ENCODE measurements at places on chromosomes 2 and 18.

DNA sequence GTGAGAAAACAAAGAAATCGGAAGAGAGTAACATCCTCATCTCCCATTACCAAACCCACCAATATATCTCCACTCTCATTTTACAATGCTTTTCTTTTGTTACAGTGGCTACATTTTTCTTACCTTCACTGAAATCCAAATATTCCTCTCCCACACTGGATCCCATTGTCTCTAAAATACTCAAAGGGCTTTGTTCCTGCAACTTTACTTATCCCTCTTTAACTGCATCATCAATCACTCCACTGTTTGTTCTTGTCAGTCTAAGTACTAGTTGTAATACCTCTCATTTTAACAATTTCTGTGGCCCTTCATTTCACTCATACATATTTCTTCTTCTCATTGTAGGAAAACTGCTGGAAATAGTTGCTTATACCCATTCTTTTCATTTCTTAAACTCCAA lies 464.2 kb upstream of the PIK3C3 start:
- DNase-seq, result peak; percentile 27

DNA sequence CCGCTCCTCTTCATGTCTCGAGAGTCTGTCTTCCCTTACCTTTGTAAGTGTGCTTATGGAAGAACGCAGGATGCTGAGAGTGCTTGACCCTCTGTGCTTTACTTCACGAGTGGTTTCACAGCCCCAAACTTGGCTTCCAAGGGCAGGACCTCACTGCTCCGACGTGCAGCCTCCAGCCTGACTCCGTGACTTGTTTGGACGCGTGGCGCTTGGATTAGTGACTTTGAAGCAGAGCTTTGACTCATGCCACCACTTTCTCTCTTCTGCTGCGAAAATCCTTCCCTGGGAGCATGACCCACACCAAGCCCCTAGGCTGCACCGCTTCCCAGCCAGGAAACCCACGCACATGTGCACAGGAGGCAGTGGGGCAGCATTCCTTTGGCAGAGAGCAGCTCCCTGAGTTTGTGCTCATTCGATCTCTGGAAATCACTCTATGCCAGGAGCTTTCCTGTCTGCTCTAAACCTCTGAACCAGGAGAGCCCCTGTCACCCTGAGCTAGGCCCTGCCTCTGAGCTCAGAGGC lies 207.8 kb upstream of the HS6ST1 start:
- no peak for DNase-seq

DNA sequence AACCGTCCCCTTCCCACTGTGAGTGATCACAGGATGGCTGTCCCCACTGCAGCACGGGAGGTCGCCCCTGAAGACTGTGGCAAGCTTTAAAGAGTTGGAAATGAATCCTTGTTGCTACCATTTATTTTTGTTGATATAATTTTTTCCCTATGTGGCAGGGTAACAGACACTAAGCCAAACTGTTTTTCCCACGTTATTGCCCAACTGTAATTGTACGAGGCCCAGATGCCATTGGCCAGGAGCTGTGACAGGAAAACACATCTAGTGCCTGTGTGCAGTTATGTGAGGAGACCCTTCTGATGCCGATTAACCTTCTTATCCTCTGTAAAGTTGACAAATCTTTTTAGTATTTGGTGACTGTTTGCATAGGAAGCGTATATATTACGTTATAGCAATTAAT lies 44.2 kb downstream of the MRPS9 start:
- DNase-seq, result no peak

- no peak for DNase-seq
Measured at GRCh38 chr18:69636529-69637301, 236.0 kb downstream of the DOK6 start.

DNA sequence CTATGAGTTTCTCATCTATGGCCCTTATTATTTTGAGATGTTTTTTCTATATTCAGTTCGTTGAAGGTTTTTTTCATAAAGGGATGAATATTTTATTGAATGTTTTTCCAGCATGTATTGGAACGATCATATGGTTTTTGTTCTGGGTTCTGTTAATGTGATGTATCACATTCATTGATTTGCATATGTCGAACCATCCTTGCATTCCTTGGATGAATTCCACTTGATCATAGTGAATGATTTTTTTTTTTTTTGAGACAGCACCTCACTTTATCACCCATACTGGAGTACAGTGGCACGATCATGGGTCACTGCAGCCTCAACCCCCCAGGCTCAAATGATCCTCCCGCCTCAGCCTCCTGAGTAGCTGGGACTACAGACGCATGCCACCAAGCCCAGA lies 5.5 kb upstream of the NEMP2 start:
- DNase-seq, result no peak

GRCh38 chr2:86314125-86314524 lies 23.3 kb downstream of the REEP1 start:
- no peak for DNase-seq

- DNase-seq, result no peak
Measured at GRCh38 chr2:234488913-234489451, 7.9 kb downstream of the ARL4C start.

- no peak for DNase-seq
Measured at GRCh38 chr2:97662386-97662894, 1.4 kb downstream of the ACTR1B start.

DNA sequence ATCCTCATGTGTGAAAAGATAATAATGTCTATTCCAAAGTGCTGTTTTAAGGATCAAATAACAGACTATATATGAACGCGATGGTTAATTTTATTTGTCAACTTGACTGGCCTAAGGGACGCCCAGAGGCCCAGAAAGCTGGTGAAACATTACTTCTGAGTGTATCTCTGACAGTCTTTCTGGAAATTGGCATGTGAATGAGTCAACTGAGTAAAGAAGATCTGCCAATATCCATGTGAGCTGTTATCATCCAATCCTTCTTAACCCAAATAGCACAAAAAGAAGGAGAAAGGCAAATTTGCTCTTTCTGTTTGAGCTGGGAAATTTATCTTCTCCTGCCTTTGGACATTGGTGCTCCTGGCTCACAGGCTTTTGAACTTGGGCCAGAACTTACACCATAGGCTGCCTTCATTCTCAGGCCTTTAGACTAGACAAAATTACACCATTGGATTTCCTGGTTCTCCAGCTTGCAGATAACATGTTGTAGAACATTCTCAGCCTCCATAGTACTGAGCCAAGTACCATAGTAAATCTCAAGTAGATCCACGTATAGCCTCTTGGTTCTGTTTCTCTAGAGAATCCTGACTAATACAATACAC lies 114.7 kb upstream of the DOCK10 start:
- no peak for DNase-seq

- DNase-seq, result no peak
Measured at GRCh38 chr2:75602724-75603342, 42.1 kb upstream of the EVA1A start.

DNA sequence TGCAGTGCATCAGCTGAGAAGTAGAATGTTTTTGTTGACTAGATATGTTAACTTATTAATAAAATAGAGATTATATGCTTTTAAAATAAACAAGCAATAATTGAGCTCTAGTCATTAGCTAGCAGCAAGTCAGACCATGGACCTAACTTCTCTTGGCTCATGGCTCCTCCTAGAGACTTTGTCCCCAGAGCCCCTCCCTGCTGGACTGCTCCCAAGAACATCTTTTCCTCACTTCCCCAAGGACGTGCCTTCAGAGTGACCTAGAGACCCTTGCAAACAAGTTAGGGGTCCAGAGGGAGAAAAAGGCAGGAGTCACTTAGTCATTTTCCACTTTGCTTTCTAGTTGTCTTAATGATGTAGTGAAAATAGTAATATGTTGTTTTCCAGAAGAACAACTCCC lies 312.5 kb upstream of the NRP2 start:
- DNase-seq, result no peak

- no peak for DNase-seq
Measured at GRCh38 chr2:82259551-82259950, 1955.0 kb upstream of the LRRTM1 start.

GRCh38 chr2:108634576-108635160 lies 84.6 kb upstream of the RANBP2 start:
- no peak for DNase-seq

DNA sequence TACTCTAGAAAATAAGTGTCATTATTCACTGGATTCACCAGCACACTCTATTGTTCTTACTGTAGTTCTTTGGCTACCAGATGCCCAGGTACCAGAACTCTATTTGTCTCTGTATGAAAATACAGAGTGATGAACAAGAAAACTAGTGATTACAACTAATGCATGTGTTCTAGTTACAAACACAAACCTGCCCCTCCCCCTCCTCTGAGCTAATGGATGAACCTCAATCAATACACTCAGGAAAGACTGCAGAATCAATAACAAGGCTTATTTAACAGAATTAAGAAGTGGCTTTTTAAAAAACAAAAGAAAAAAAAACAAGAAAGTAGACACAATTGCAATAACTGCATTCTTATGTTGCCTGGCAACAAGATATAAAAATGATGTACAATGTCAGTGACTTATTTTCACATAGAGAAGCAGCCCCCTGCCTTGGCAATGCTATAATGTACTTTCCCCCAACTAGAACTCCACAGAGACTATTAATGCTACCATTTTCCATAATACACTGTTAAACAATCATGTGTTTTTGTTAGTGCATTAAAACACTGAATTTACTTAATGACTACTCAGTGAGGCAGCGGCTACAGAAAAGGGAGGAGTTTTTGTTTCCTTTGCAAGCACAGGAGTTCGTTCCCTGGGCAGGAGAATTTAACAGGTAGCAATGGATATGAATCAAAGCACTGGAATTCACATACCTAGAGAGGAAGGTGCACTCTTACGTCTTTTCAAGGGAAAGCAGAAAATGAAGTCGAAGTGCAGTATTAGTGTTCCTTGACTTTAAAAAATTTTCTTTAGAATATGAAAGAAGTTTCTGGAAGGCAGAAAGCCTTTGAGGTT lies 318.8 kb upstream of the REV1 start:
- no peak for DNase-seq

DNA sequence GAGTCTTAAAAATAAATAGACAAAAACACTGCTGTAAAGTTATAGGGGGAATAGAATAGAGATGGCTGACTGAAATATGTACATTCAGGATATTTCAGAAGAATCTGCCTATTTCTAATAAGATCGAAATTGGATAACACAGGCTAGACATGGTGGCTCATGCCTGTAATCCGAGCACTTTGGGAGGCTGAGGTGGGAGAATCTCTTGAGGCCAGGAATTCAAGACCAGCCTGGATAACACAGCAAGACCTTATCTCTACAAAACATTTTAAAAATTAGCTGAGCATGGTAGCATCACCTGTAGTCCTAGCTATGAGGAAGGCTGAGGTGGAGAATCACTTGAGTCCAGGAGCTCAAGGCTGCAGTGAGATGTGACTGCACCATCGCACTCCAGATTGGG lies 146.6 kb upstream of the CCDC150 start:
- no peak for DNase-seq

DNA sequence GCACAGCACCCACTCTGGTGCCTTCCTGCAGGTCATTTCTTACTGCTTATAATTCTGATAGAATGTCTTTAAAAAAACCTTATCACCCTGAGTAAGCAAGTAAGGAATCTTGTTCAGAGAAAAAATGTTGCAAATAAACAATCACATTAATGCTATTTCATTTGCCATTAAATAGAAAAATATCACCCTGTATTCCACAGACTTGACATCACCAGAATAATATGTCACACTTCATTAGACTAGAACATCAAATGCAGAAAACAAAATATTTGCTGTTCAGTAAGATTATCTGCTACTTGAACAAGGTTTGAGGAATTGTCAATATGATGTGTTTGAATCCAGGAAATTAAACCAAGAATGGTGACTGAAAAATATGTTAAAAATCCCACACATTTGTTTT lies 236.6 kb upstream of the MMADHC start:
- no peak for DNase-seq

DNA sequence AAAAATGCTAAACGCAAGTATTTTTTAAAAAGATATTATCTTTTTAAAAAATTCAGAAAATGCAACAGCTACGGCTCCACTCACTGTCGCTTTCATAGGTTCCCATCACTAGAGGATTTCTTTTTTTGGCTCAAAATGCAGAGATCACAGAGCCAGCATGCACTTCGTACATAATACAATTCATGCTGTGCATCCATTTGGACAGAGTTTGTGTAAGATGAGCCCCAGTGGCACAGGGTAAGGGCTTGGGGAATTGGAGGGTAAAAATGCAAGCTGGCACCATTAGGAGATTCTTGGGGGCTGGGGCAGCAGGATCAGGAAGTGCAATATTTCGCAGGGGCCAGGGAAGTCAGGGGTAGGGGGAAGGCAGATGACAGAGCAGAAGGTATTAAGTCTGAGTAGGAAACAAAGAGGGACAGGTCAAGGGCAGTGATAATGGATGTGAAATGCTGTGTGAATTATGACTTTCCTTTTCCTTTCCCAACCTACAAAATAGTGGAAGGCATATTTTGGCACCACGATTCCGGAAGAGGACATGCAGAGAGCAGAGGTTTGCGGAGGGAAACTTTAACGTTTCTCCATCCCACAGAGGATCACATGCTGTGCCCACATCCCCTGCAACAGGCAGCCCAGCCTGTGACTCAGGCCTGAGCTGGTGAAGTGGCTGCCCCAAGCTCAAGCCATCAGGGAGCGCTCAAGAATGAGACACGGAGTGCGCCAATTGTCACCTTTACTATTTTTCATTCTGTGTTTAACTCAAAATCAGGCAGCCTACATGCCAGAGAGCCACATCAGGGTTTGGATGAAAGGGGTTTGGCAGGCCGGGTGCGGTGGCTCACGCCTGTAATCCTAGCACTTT lies 4.7 kb downstream of the CAPG start:
- no peak for DNase-seq

DNA sequence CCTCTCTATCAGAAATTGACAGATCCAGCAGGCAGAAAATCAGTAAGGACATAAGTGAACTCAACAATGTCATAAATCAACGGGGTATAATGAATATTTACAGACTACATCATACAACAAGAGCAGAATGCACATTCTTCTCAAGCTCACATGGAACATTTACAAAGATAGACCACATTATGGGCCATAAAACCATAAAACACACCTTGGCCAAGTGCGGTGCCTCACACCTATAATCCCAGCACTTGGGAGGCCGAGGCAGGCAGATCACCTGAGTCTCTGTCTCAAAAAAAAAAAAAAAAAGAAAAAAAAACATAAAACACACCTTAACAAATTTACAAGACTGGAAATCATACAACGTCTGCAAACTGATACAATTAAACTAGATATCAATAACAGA lies 36.7 kb downstream of the FBXO15 start:
- DNase-seq, result no peak

DNA sequence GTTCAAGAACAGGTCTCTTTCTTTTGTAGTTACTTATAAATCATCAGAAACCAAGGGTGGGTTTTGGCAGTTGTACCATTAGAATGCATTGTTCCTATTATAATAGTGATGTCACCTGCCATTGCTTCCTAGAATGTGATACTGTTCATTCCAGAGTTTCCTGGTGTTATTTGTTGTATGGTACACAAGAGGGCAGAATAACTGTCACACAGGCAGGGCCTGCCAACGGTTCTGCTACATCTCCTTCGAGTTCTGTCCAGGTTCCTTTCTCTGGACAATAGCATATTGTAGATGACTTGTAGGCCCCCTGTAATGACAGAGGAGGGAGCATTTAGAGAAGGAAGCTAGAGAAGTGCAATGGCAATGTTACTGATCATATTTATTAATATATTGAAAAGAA lies 98.3 kb downstream of the KLHL14 start:
- no peak for DNase-seq

GRCh38 chr18:51211552-51211951 lies 14.1 kb upstream of the MEX3C start:
- DNase-seq, result no peak

GRCh38 chr18:48940854-48941611 lies 9.7 kb downstream of the SMAD7 start:
- DNase-seq, result no peak
